ENCODE measurements at places on chromosomes 7 and 10. TPM values are rescaled to one million over a fixed set of nuclear protein-coding genes. Genes with fewer than 3 reads are reported as not detected.

- DNase-seq = no peak
Observed at GRCh38 chr7:117143580-117143979, 179.3 kb downstream of the WNT2 start.

DNA sequence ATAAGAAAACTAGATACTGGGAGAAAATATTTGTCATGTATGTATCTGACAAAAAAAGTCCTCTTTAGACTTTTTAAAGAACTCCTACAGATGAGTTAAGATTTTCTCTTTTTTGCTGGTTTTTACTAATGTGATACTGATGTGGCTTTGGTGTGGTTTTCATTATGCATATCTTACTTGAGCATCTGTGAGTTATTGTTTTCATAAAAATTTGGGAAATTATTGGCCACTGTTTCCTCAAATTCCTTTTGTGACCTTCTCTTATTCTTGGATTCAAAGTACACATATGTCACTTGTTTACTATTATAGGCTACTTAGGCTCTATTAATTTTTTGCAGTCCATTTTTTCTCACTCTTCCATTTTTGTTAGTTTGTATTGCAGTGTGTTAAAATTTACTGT, 89.0 kb downstream of the PPP1R9A start:
- no peak for DNase-seq

- no peak for DNase-seq
Observed at GRCh38 chr10:20707251-20707650, 189.9 kb downstream of the NEBL start.

CPXM2 gene
- 4.7 TPM for polyA plus RNA-seq

Data from left renal cortex interstitium (tissue), 4 donors.